Non-pigmented ciliary epithelial cell (primary cell): ENCODE measurements at places on chromosomes 5 and 9.

DNA sequence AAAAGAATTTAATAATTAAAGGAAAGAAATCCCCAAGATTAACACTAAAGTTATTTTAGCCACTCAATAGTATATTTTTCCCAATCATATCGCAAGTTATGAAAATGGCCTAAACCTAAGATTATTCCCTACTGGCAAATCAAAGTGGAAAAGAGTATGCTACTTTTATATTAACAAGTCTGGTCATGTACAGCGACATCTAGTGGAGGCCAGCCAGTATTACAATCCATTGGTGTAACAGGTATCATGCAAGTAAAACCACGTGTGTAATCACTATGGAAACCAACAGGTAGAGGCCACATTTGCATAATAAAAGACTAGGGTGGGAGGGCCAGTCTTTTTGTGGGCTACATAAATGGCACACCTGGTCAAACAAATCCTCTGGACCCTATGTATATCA, 976.4 kb upstream of the CDH9 start:
- no peak for DNase-seq

GRCh38 chr5:137342764-137343163, 156.4 kb downstream of the SPOCK1 start:
- no peak for DNase-seq

- no peak for DNase-seq
Measured at GRCh38 chr9:129490583-129491486, 130.1 kb downstream of the C9orf50 start.

DNA sequence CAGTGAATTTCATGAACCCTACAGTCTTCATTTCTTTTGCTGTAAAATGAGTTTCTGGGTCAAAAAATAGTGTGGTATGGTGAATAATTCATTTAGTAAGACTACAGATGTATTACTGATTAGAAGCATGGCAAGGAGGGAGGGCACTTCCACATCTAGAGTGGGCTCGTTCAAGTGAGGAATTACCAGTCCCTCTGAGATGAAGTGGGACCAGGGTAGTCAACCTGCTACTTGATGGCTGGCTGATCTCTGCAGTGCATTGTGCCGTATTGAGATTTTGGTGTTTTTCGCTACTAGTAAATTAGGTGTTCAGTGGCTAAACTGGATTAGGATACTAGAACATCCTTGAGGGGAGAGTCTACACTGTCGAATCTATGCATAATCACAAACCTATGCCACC, 10.8 kb downstream of the CDC37L1 start:
- no peak for DNase-seq

- no peak for DNase-seq
Measured at GRCh38 chr5:75758116-75758515, 40.9 kb upstream of the POC5 start.

GRCh38 chr9:77916820-77917219, 114.8 kb downstream of the GNAQ start:
- DNase-seq = no peak

- peak; percentile 58 for DNase-seq
Measured at GRCh38 chr9:98075332-98075805, 18.8 kb downstream of the NANS start.

DNA sequence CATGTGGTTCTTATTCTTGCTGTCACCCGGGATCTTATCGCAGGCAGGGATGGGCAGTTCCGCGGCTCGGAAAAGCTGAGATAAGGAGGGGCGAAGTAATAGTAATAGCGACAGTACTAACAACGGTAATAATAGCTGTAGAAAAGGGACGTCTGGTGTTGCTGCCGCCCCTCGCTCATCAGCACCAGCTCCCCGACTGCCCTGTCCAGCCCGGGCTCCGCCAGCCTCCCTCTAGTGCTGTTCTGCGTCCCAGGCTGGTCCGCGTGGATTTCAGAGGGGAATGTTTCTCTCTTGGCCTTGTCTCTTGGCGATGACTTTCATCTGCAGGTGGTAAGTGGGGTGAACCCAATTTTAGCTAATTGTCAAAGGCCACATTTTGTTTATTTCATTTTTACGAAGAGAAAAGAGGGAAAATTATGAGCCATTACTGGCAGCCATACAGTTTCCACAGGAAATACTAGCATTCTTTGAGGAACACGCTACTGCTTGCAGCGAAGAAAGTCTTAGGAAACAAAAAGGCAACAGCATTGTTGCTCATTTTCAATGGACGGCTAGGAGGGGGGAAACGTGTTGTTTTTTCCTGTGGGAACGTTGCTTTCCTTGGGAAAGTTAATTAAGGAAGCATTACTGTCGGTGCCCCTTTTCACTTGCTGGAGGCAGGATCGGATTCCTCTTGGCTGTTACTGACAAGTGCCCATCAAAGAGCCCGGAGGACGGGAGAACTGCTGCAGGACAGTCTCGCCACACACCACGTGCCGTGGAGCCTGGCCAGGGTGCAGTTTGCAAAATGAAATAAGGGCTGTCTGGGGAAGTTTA, 762 bp downstream of the SNCAIP start:
- no peak for DNase-seq

GRCh38 chr9:215631-216155, 1.0 kb downstream of the DOCK8 start:
- DNase-seq = no peak

DNA sequence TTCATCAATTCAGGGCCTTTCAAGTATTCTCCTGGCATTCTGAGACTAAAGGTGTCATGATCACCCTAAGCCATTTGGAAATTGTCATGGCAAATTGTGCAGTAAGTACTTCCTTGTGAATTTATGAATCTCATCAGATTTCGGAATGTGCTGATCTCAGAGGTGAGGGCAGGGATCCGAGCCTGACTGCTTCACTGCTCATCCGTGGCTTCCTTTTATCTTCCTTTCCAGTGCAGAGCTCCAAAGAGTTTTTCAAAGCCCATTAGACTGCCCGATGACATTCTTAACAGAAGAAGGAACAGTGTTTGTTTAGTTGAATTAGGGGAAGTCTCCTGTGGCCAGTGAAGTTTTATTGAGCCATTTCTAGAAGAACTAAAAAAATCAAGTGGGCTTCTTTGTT, 182.8 kb upstream of the GDNF start:
- DNase-seq = no peak

GRCh38 chr9:71990466-71990865, 69.9 kb downstream of the C9orf57 start:
- no peak for DNase-seq

- DNase-seq = no peak
Measured at GRCh38 chr9:91274949-91275492, 86.7 kb downstream of the AUH start.

GRCh38 chr9:899440-900184, 58.1 kb downstream of the DMRT1 start:
- DNase-seq = no peak

GRCh38 chr5:622359-622758, 10.2 kb downstream of the CEP72 start:
- no peak for DNase-seq

GRCh38 chr9:97571664-97572063, 61.5 kb downstream of the TSTD2 start:
- no peak for DNase-seq

GRCh38 chr5:66565878-66566277, 30.3 kb upstream of the MAST4 start:
- no peak for DNase-seq

DNA sequence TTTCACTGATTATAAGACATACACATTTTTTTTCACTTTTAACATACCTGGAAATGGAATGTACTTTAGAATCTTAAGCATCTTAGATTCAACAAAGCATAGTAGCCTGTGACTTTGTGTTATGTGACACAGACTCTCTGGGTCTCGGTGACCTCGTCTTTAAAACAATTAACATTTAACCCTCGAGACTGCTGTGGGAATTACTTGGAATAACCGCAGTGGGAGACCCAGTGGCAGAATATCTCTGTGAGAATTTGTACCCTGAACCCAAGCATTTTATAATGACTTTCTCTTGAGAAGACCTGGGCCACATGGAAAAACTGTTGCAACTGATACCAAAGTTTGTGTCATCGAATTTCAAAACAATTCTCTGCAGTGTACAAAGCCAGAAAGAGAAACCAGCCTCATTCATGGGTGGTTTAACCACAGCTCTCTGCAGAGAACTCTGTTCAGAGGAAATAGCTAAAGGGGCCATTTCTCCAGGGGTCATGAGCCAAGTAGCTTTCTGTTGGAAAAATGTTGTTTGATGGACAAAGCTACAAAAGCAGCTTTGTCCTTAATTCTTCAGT, 10.0 kb upstream of the RETREG1 start:
- no peak for DNase-seq

DNA sequence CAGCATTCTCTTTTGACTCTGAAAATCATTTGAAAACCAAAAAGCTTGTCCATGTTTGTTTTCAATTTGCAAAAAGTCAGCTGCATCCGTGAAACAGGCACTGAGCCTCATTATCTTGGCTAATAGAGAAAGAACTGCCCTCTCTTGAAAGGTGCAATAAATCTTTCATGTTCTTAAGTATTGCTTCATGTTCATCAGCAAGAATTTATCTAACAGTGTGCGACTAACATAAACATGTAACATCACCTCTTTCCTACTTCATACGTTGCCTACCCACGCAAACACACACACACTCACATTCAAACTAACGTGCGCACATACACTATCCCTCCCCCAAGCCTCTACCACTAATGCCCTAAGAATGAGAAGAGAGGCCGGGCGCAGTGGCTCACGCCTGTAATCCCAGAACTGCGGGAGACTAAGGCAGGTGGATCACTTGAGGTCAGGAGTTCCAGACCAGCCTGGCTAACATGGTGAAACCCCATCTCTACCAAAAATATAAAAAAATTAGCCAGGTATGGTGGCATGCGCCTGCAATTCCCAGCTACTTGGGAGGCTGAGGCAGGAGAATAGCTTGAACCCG, 629.7 kb upstream of the ZNF608 start:
- no peak for DNase-seq

- no peak for DNase-seq
Measured at GRCh38 chr5:17803971-17804370, 169.7 kb downstream of the TAF11L14 start.

DNA sequence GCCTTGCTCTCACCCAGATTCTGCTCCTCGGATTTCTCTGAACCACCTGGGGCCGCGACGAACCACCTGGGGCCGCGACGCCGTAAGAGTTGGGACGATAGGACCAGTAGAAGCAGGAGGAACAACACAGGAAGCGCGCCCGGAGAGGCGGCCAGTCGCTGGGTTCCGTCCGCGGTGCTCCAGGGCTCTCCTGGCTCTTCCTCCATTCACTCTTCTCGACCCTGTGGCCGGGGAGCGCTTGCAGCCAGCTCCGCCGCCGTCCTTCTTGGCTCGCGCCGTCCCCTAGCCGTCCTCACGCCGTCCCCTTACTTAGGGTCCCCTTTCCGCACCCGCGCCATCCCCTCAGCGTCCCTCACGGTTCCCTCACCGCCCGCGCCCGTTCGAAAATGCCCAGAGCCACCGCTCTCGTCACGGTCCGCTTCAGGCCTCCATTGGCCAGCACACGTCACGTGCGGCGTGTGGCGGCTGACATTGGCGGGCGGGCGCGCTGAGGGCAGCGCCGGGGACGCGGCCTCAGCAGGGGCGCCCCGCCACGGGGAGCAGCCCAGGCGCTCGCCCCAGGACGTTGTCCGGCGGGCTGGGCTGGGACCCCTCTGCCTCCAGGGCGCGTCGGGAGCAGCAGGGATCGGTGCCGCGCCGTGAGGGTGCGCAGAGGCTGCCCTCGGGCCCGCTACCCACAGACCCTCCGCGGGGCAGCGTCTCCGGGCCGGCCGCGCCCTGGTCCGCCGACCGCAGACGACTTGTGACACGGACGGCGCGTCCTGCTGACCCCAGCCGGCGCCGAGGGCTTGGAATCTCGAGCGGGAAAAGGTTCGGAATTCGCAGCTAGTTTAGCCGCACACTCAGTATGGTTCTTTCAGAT, 53.7 kb upstream of the PTPDC1 start:
- no peak for DNase-seq

- DNase-seq = no peak
Measured at GRCh38 chr9:14960881-14961280, 50.7 kb upstream of the FREM1 start.

DNA sequence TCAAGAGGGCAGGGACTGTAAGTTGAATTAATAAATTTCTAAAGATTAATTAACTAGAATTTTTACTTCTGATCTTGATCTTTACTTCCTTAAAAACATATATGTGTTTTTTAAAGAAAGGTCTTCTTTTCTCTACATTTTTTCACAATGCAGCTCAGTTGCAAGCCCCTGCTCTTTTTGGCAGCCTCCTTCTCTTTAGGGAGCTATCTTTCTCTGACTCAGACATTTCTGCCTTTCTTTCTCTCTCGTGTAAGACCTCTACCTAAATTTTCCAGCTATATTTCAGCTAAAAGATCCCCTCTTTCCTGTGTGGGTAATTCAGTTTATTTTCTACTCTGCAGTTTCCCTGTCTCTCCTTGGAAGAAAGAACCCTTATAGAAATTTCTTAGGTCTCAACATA, 38.3 kb upstream of the SNCAIP start:
- DNase-seq = no peak
